ENCODE measurements at places on chromosomes 5 and 9.

- DNase-seq: no peak
Measured at GRCh38 chr5:3361811-3362605, 233.6 kb upstream of the IRX1 start.

- DNase-seq: peak; percentile 54
Measured at GRCh38 chr9:38417003-38417945, 7.0 kb downstream of the IGFBPL1 start.

DNA sequence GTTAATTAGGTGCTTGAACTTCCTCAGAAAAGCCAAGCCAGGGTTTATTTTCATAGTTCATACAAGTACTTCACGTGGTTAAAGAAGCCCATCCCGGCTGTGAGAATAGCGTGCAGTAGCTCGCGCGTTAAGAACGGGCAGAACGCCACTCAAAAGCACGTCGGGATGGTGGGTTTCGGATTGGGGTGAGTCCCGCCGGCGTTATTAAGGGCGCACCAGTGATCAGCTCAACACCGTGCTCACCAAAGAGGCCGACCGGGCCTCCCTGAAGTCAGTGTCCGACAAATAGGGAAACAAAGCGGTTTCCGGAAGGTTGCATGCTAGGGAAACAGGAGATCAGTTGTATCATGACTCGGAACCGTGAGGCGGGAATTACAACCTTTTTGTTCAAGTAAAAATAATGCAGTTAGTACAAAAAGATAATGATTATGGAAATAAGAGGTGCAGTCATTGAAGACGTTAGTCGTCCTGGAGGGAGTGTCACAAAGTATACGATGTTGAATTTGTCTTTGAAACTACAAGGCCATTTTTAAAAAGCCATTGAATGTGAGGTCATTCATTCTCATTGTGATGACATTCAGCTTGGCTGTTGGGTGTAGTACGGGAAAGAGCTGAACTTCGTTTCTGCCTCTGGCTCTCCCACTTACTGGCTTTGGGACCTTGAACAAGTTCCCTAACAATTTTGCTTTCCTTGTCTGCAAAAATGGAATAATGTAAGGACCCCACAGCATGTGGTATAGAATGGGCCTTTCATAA lies 992 bp downstream of the SETD9 start:
- peak; percentile 46 for DNase-seq

DNA sequence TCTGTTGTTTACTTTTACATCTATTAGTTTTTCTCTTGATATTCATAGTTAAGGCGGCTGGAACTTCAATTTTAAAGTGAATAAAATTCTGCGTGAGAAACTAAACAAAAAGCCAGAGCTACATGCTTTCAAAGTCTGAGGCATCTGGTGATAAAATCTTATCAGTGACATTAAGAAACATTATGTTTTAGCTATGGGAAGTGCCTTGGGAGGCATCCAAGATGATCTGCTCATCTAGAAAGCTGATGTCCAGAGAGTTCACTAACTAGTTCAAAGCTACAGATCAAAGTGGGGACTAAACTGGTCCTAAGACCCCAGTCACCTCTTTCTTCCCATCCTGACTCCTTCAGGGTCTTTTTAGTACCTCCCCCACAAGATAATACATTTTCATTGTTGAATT lies 37.2 kb downstream of the MRPS27 start:
- DNase-seq: no peak

DNA sequence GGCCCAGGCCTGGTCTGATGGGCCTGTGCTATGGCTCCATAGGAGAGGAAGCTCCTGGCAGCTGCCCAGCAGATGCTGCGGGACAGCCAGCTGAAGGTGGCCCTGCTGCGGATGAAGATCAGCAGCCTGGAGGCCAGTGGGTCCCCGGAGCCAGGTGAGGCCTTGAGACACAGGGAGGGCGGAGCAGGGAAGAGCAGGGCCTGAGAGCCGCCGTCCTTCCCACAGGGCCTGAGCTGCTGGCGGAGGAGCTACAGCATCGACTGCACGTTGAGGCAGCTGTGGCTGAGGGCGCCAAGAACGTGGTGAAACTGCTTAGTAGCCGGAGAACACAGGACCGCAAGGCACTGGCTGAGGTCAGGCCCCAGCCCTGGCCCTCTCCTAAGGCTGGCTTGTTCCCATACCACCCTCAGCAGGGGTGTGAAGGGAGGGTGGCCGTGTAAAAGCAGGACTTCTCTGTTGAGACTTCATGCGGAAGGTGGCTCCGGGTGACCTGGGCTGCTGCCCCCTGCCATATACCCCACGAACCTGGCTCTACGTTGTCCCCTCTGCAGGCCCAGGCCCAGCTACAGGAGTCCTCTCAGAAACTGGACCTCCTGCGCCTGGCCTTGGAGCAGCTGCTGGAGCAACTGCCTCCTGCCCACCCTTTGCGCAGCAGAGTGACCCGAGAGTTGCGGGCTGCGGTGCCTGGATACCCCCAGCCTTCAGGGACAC lies 4.5 kb downstream of the PKN3 start:
- DNase-seq: no peak

GRCh38 chr9:123246534-123246933 lies 21.9 kb downstream of the STRBP start:
- DNase-seq: no peak

- no peak for DNase-seq
Measured at GRCh38 chr5:15715967-15716366, 216.0 kb downstream of the FBXL7 start.

Data from activated T-cell treated with anti-CD3 and anti-CD28 coated beads, Interleukin-2, amount 50 U/mL, for 72 hours (primary cell).